ENCODE measurements at places on chromosomes 16 and 17. TPM values are rescaled to one million over a fixed set of nuclear protein-coding genes. Genes with fewer than 3 reads are reported as not detected.

Gene CLDN6
- not detected for polyA plus RNA-seq

GRCh38 chr17:50094753-50095619 lies at the start of gene PDK2:
Gene PDK2 (plus strand): TSS chr17:50095351. CDS start chr17:50095436, 85 bp downstream.
- no peaks in the 10 kb centered on the region for H3K27me3 ChIP-seq
- H3K4me3 ChIP-seq: peak within 1 kb of the TSS; percentile 99
- no peaks in the 10 kb centered on the region for H3K36me3 ChIP-seq

- no peak overlapping the region for H3K27ac ChIP-seq
- H3K36me3 ChIP-seq: no peaks in the 10 kb centered on the region
- no peak overlapping the region for H3K4me3 ChIP-seq
- H3K4me1 ChIP-seq: no peaks in the 10 kb centered on the region
- H3K27me3 ChIP-seq: peaks cover under 1% of the 10 kb centered on the region
- no peak for DNase-seq
Observed at GRCh38 chr17:6269478-6269877, 165.4 kb downstream of the AIPL1 start.

- no peaks in the 10 kb centered on the region for H3K27me3 ChIP-seq
- H3K4me3 ChIP-seq: no peak overlapping the region
- H3K4me1 ChIP-seq: peaks cover 23% of the 10 kb centered on the region
- no peak overlapping the region for H3K27ac ChIP-seq
- H3K36me3 ChIP-seq: no peaks in the 10 kb centered on the region
- DNase-seq: no peak
Observed at GRCh38 chr17:77837917-77838316, 120.6 kb upstream of the TNRC6C start.

DNA sequence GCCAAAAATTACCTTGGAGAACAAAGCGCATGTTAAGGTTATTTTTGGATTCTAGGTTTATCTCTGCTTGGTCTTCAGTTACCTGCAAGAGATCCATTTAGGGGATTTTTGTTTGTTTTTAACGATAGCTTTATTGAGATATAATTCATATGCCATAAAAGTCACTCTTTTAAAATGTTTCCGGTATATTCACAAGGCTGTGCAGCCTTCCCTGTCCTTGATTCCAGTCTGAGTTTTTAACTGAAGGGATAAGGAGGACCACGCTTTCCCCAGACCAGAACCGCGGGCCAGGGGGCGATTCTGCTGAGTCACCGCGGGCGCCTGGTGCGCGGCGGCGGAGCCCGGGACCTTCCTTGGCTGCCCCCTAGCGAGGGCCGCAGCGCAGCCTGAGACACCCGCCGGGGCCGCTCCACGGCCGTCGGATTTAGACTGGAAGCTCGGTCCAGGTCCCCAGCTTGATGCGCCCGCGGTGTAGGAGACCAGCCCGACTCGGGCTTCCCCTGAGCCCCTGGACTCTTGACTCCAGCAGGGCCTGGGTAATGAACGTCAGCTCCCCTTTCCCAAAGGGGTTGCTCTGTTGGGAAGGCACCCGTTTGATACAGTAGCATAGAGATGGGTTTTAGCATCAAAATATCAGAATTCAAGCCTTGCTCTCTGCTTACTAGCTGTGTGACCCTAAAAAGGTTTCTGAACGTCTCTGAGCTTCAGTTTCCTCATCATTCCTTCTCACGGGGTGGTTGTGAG lies 50.0 kb upstream of the STH start:
- peaks cover 28% of the 10 kb centered on the region for H3K27me3 ChIP-seq
- peak overlapping the region; percentile 79 for H3K27ac ChIP-seq
- no peaks in the 10 kb centered on the region for H3K36me3 ChIP-seq
- peak; percentile 67 for DNase-seq
- H3K4me3 ChIP-seq: peak overlapping the region; percentile 71

DNA sequence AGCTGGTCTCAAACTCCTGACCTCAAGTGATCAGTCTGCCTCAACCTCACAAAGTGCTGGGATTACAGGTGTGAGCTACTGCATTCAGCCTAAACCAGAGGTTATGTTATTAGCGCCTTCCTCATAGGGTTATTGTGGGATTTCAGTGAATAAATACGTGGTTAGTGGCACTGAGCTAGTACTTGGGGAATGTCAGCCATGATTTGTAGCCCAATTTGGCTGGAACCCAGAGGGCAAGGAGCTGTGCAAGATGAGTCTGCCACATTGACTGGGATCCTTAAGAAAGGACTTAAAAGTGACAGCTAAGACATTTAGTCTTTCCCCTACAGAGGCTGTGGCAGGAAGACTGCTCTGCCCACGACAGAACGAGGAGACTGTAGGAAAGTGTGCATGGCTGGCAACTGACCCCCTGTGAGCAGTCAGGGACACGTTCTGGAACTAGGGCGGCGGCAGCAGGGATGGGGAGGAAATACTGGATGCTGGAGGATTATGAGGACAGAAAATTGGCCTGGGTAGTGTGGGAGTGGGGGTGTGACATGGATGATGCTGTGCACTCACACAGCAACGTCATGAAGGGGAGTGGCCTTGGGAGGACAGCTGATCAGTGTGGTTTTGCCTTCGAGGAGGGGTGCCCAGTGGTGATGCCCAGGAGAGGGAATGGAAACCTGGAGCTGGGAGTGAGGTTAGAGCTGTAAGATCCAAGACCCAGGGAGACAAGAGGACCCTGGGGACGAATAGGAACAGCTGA lies 14.6 kb downstream of the ATP5PD start:
- H3K4me1 ChIP-seq: peaks cover 63% of the 10 kb centered on the region
- no peaks in the 10 kb centered on the region for H3K27me3 ChIP-seq
- DNase-seq: peak; percentile 73
- peaks cover 6% of the 10 kb centered on the region for H3K36me3 ChIP-seq
- peak overlapping the region; percentile 96 for H3K4me3 ChIP-seq

Gene NT5M
- 5.5 TPM for polyA plus RNA-seq

- H3K4me3 ChIP-seq: no peak overlapping the region
- DNase-seq: no peak
- H3K27me3 ChIP-seq: peaks cover 23% of the 10 kb centered on the region
- H3K36me3 ChIP-seq: no peaks in the 10 kb centered on the region
- H3K27ac ChIP-seq: no peak overlapping the region
Observed at GRCh38 chr16:24309258-24310142, 53.4 kb downstream of the CACNG3 start.

DNA sequence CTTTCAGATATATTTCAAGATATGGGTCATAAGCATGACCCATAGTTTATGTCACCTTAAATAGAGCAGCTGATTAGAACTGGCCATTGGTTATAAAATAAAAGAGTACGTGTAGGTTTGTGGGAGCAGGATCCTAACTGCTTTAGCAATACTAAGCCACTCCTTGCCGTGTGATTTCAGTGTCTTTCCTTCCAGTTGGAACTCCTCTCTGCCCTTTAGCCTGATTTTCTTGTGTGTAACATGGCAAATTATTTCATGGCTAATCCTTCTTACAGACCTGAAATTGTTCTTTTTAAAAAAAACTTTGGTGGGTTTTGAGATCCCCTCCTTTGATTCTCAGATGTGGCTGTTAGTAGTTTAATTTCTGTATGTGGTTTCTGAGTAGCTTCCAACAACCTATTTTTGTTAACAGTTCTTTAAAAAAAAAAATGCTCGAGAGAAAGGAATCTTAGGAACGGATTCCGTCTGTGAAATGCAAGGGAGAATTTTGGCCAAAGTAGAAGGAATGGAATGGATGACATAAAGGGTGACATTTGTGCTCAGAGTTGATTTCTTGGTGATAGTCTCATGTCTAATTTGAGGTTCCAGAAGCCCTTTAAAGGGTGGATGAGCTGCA lies 39.9 kb downstream of the DHRS7B start:
- H3K36me3 ChIP-seq: peaks cover 2% of the 10 kb centered on the region
- peaks cover 10% of the 10 kb centered on the region for H3K4me1 ChIP-seq
- no peak overlapping the region for H3K4me3 ChIP-seq

Gene CCL3
- polyA plus RNA-seq: 10.9 TPM

All from naive thymus-derived CD8-positive, alpha-beta T cell (primary cell).